Gastrocnemius medialis (tissue), 4 donors: ENCODE measurements at places on chromosomes 1 and 21.
A peak's percentile ranks its signal among the peaks of the same experiment; 100 is the strongest.

- no peak for DNase-seq
Observed at GRCh38 chr21:15421947-15422346, 307.8 kb upstream of the USP25 start.

DNA sequence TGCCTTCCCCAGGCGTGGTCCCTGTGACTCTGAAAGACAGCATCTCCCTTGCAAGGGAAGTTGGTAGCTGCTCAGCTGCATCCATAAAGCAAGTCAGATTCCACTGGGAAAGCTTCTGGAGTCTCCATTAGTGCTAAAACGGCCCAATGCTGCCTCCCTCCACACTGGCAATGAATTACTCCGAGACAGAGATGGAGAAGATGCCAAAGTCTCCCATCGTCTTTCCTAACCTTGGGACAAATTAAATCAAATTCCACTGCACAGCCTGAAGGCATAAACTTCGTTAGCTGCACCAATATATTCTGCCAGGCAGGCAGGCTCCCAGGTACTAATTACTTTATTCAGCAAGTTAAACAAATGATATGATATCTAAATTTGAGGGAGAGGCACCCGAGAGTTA lies 106.3 kb upstream of the GJB5 start:
- DNase-seq, result no peak

- no peak for DNase-seq
Observed at GRCh38 chr1:117147341-117147831, 25.8 kb upstream of the TRIM45 start.

DNA sequence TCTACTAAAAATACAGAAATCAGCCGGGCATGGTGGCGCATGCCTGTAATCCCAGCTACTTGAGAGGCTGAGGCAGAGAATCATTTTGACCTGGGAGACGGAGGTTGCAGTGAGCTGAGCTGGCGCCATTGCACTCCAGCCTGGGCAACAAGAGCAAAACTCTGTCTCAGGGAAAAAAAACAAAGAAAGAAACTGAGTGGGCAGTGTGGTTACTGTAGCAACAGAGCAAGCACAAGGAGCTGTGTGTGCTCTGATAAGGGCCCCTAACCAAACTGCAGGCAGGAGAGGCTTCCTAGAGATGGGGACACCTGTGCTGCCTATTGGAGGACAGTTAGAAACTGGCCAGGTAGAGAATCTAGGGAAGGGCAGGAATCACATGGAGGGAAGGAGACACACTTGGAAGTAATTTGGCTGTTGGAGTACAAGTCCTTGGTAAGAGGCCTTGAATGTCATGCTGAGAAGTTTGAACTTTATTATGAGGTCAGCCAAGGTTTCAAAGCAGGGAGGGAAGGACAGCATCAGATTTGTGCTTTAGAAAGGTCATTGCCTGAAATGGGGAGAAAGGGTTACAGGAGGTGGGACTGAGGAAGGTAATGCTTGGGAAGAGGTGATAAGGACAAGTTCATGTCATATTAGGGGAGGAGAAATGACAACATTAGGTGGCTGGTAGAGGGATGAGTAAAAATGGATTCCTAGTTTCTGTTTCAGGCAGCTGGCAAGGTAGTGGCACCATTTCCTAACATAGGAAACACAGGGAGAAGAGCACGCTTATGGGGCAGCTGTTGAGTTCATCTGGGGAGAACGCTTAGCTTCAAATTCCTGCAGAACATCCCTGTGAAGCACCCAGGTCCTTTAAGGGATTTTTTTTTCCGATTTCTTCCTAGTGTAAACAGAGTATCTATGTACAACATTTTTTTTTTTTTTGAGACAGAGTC lies 69.2 kb upstream of the ARTN start:
- DNase-seq, result peak; percentile 40

- no peak for DNase-seq
Observed at GRCh38 chr1:211588711-211589110, 9.8 kb upstream of the SLC30A1 start.

GRCh38 chr1:41268154-41268770 lies 26.2 kb upstream of the SCMH1 start:
- peak; percentile 71 for DNase-seq

DNA sequence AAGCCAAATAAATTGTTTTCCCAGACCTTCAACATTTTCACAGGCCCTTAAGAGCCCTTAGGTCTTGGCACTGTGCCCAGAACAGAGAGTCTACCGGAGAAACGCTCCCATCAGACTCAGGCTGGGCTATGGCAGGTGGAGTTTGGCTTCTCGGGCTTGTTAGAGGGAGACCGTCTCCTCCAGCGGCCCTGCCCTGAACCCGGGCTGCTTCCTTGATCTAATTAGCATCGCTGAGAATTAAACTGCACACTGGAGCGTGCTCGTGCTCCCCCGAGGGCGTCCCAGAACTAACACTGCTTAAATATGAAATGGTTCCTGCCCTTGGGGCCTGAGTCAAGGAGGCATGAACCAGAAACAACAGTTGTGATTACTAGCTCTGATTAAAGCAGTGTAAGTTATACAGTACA lies 634.4 kb downstream of the MATN1 start:
- no peak for DNase-seq

DNA sequence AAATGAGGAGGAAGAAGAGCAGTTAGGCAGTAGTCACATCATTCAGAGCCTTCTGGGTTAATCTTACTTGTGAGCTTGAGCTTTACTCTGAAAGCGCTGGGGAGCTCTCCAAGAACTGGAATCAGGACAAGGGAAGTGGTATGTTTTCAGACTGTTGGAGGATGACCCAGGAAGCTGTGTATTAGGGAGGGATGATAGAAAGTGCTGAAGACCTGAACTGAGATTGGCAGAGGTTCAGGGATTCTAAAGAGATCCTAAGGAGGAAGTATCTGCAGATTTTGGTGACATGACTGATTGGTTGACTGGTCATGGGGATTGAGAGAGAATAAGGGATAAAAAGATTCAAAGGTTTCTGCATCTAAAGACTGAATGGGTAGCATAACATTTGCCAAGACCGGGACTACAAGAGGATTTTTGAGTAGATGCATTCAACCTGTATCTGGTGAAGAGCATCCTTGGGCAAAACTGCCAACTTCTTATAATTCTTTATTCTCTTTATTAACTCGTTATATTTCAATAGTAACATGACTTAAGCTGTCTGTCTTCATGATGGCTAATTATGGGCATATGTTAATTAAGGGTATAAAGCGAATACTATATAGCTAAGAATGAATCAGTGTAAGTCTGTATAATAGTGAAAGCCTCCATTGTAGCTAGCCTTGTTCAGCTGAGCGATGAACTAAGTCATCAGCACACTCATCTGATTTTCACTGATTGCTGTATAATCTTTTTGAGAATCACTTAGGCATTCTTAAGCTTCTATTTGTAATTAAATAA lies 41.8 kb downstream of the XCL1 start:
- DNase-seq, result no peak

DNA sequence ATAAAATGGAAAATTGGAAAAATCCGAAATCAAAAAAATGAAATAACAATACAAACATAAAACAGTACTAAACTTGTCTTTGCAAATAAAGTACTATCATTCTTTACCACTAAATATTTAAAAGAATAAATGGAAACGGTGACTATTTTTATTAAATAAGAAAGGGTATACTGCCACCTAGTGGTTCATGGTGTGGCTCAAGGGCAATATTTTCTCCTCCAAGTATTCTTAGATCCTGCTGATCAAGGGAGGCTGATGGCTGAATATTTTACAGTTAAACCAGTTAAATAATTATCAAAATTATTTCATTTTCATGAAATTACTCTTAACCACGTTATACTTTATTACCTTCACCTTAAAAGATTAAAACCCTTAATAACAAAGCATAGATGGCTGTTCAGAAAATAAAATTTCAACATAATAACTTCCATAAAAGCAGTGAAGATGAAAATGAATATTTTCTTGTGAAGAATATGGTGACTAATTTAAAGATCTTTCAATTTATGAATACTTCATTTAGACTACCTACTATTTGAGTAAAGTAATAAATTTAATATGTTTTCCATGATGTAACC lies 1793.9 kb downstream of the NCAM2 start:
- no peak for DNase-seq
